GM19239 (cell line): ENCODE measurements at places on chromosomes 3 and 15.

GRCh38 chr3:142268426-142268825 lies 43.0 kb upstream of the GK5 start:
- no peak for DNase-seq

DNA sequence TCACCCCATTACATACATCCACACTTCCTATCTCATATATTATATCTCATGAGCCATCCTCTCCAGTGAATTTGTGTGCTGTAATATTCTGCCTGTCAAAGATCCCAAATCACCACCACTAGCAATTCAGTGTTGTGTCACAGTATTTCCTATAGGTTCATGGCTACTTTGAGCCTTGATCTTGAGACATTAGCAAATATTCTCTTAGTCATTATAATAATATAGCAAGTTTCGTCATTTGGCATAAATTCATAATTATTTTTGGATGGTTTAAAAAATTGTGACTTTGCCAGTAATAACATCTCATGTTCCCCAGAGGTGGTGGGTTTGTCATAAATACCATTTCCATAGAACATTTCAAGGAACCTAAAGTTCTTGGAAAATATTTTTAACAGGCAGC lies 47.7 kb downstream of the CMSS1 start:
- no peak for DNase-seq

DNA sequence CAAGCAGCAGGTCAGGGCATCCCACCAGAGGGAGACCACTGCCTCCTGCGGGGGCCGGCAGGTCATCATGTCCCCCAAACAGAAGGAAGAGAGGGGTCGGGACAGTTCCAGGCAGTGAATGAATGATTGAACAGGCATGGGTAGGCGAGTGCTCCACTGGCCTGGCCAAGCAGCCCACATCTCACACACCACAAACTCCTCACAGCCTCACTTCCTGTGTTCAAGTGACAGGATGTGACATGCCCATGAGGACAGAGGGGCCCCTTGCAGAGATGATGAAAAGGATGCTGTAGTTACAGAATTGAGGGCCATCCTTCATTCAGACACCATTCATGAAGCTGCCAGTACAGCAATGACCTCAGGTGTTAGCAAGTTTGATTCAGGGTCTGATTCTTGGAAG lies 3.7 kb downstream of the IQSEC1 start:
- peak; percentile 70 for DNase-seq

GRCh38 chr3:12884186-12884680 lies 42.9 kb upstream of the RPL32 start:
- DNase-seq = no peak

DNA sequence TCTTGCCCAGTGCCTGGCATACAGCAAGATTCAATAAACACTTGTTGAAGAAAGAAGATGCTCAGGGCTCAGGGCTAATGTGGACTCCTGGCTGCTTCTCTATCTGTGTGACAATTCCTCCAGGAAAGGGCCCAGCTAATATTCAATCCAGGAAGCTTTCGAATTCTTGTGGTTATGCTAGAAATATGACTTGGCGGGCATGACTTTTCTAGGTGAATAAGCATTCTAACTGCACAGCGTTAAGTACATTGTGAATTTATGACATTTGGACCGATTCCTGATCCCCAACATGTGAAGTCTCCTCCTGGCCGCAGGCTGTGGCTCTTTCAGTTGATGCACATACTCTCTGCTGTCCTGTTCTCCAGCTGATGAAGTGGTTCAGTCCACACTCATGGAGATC lies 117.0 kb downstream of the IMPG2 start:
- no peak for DNase-seq

DNA sequence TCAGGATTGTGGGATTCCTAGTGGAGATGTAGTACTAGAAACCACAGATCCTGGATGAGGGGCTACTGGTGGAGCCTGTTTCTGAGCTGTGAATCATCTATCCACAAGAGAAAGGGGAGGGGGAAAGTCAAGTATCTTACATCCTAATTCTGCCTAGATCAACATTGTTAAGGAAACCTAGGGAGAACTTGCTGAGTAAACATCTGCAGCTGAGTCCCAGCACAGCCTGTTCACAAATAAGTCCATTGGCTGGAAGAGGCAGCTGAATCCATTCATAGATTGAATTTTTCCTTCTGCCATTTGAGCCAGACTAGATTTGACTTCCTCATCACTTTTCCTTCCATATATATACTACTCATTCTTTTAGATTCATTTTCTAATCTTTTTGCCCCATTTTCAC lies 460.5 kb downstream of the TUSC7 start:
- no peak for DNase-seq

GRCh38 chr3:146817704-146818103 lies 212.6 kb upstream of the PLSCR5 start:
- no peak for DNase-seq
